Stimulated activated naive CD4-positive, alpha-beta T cell treated with Interleukin-2 at 50 U/mL for 16 hours (primary cell): ENCODE measurements at places on chromosomes 3 and 15.

DNA sequence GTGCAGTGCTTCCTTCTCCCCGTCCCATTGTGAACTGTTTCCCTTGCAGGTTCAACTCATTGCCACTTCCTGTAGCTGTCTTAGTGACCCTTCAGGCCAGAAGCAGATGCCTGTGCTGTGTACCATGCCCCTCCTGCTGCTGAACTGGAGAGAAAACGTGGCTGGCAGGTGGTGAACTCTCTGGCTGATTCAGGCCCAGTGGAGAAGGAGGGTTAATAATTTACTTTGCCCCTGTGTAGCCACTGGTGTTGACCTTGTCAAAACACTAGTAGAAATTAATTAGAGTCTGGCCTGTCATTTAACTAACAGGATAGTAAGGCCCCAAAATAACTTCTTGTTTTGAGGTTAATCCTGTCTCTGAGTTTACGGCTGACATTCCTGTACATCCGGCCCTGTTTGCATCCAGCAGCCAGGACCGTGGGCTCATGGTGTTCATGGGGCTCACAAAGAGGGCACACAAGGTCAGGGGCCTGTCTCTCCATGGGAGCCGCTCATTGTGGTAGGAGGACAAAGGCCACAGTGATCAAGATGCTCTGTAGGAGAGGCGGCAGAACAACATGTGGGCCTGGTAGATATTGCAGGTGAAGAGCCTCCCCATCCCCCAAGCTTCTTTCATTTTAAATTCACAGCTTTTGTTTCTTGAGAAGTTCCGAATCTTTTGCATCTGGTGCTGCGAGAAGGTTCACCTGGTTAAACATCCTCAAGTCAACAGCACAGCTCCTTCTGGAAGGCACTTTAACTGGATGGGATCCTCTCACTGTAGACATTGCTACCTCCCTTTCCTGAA, 101.6 kb downstream of the CGNL1 start:
- DNase-seq = no peak

- DNase-seq = no peak
Measured at GRCh38 chr15:51935466-51936104, 36.0 kb downstream of the LEO1 start.

- DNase-seq = no peak
Measured at GRCh38 chr3:9226326-9226725, 23.1 kb downstream of the SRGAP3 start.

- DNase-seq = no peak
Measured at GRCh38 chr3:151609491-151609890, 124.2 kb upstream of the AADACL2 start.
